Stimulated activated CD4-positive, alpha-beta T cell treated with anti-CD3 and anti-CD28 coated beads, Interleukin-4, amount 100 ng/mL, for 4 hours (primary cell): ENCODE measurements at places on chromosomes 1 and 21.

DNA sequence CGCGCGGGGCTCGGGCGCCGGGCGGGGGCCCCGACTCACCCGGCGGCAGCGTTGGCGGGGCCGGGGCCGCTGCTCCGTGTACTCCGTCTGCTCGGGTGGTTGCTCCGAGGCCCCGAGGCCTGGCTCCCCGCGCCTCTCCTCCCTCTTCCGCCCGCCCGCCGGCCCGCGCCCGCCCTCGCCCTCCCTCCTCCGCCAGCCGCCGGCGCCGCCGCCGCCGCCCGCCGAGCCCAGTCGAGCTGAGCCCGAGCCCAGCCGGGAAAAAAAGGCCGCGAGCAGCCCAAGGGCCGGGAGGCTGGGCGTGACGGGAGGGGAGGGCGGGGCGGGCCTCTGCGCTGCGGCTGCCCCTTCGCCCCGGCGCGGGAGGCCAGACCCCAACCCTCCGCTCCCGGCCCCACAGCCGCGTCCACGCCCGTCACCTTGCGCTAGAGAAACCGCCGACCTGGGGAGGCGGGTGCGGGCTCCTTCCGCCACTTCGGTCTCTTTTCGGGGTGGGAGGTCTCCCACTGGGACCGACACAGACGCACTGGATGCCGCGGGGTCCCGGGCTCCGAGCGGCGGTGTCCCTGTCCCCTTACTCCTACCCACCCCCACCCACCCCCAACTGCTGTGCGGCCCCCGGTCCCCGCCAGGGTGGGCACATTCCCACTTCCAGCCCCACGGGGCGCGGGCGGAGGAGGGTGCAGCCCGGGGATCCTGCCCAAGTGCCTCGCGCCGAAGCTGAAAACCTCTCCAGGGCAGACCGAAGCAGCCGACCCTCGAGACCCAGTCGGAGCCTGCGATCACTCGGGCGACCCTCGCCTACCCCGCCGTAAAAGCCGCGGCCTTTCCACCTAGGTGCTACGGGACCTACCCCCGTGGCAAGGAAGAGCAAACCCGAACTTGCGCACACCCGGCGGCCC, at the start of gene CERS2:
CERS2 (minus strand) TSS at position 256 of the 899 bp plus-strand sequence. CDS start 5,745 bp downstream, outside the sequence.
- peak; percentile 73 for DNase-seq

DNA sequence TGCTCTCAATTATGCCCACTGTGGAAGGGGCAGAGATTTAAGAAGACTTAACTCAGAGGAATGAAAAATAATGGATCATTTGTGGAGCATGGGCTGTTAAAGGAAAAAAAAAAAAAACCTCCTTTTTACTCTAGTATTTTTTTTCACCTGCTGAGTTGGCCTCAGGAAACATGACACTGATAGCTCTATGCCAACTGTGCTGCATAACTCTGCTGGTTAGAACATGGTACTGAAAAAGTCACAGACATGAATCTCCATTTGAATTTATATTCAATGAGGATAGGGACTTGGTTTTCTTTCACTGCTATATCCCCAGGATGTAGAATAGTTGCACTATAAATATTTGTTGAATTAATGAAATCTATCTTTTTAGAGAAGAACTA, 86.1 kb upstream of the KIAA0040 start:
- no peak for DNase-seq

- DNase-seq: peak; percentile 68
Measured at GRCh38 chr1:10867138-10867721, 70.8 kb upstream of the CASZ1 start.

DNA sequence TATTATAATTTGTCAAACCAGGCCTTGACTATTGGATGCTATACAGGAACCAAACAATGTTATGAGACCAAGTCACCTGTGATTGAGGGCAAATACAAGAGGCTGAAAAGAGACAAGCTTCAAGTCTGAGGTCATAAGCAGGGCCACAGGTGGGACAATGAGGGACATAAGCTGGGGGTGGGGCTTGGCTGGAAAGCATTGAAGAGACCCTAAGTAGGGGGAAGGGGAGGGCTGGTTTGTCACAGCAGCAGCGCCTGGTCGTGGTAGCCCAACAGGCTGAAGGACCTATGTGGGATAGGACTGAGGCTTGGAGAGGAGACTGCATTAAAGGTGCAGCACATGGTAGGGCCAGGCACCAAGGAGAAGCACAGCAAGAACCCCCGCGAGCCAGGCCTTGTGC, 17.9 kb downstream of the HMGN2 start:
- DNase-seq: no peak

- DNase-seq: no peak
Measured at GRCh38 chr1:89311757-89312156, 39.1 kb upstream of the GBP5 start.

- no peak for DNase-seq
Measured at GRCh38 chr1:212794561-212795014, 2.9 kb downstream of the TATDN3 start.

DNA sequence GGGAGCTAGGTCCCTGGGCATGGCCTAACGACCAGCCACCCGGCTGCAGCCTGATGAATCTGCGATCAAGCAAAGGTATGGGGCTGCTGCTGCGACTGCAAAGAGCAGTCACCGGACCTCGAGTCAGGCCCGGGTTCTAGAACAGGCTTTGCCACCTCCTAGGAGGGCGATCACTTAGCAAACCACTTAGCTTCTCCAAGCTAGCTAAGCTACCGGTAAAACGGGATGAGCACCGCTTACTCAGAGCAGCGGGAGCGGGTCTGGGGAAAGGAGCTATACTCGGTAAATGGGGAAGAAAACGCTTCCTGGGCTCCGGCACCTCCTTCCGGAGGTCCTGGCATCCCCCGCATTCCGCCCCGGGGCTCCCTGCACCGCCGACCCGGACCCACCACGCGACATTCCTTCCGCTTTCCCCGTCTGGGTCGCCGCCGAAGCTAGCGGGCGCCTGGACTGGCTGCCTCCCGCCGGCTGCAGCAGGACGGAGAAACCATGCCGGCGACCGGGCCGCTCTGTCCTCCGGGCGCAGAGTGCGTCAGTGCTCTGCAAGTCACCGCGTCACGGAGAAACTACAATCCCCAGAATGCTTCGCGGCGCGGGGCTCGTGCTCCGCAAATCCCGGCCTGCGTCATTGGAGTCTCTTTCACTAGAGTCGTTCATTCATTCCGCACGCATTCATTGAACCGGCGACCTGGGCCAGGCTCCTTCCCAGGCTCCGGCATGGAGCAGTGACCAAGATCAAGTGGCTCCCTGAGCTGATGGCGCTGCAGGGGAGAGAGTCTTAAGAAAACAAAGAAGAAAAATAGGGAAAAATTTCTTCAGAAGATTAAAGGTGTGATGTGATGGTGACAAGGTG, at the start of gene LSM10:
LSM10 (minus strand) TSS at position 531 of the 853 bp plus-strand sequence. CDS start 3,779 bp downstream, outside the sequence.
- peak; percentile 90 for DNase-seq

DNA sequence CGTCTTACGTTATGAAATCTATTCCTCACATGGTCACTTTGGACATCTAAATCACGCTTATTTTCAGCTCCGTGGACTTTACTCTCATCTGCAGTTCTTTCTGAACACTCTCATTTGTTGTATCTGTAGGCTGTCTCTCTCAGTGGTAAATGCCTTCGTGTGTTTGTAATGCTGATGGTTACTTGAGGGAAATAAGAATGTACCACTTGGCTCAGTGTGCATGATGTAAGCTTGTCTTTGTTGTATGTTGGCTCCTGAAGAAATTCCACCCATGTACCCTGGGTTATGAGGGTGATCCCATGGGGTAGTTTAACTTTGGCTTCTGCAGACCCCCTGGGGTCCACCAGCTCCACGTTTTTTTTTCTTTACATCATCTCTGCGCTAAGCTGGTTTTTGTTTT, 378.4 kb downstream of the SETD4 start:
- DNase-seq: no peak

GRCh38 chr1:167457936-167458584, 60.3 kb downstream of the CD247 start:
- no peak for DNase-seq

DNA sequence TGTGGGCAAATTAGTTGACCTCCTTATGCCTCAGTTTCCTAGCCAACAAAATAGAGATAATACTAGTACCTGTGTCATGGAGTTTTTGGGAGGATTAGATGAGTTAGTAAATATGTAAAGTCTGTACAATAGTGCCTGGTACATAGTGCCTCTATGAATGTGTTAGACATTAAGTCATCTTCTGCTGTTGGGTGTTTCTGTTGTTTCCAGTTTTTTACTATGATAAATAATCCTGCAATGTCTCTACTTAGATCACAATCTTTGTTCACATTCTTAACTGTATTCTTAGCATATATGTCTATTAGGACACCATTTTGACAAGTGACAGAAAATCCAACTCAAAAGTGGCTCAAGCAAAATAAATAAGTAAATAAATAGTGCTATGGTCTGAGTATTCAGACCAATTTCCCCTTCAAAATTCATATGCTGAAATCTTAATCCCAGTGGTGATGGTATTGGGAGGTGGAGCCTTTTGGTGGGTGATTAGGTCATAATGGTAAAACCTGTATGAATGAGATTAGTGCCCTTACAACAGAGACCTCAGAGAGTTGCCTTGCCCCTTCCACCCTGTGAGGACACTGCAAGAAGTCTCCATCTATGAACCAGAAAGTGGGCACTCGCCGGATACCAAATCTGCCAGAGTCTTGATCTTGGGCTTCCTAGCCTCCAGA, 84.3 kb downstream of the DIRAS3 start:
- no peak for DNase-seq

DNA sequence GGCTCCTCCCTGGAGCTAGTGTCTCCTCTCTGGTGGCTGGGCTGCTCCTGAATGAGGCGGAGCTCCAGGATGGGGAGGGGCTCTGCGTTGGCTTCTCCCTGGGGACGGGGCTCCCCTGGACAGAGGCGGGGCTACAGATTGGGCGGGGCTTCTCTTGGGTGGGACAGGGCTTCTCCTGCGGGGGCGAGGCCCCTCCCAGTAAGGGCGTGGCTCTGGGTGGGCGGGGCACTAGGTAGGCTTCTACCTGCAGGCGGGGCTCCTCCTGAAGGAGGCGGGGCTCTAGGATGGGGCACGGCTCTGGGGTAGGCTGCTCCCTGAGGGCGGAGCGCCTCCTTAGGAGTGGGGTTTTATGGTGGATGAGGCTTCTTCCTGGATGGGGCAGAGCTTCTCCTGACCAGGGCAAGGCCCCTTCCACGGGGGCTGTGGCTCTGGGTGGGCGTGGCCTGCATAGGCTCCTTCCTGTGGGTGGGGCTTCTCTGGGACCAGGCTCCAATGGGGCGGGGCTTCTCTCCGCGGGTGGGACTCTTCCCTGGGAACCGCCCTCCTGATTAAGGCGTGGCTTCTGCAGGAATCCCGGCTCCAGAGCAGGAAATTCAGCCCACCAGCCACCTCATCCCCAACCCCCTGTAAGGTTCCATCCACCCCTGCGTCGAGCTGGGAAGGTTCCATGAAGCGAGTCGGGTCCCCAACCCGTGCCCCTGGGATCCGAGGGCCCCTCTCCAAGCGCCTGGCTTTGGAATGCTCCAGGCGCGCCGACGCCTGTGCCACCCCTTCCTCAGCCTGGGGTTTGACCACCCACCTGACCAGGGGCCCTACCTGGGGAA, 22.7 kb upstream of the ARF1 start:
- peak; percentile 50 for DNase-seq

- DNase-seq: no peak
Measured at GRCh38 chr1:1583347-1584010, 8.8 kb upstream of the SSU72 start.

GRCh38 chr1:203148127-203148526, 20.6 kb downstream of the ADORA1 start:
- DNase-seq: no peak

DNA sequence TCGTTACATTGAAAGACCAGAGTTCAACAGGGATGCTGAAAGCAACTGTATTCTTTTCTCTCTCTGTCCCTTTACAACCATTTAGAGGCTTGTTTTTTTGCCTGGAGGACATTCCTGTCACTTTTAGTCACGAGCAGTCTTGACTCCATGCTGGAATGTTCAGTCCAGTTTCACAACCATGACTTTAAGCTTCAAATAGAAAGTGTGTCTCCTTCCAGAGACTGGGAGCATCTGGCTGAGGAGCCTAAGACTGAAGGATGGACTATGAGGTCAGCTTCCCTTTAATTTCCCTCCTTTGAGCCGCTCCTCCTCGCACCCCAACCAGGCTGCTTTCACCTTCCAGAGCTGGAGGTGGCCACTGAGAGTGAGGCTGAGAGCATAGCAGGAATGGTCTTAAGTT, 10.5 kb upstream of the RYR2 start:
- DNase-seq: no peak

- no peak for DNase-seq
Measured at GRCh38 chr21:14560555-14560954, 14.4 kb upstream of the SAMSN1 start.

DNA sequence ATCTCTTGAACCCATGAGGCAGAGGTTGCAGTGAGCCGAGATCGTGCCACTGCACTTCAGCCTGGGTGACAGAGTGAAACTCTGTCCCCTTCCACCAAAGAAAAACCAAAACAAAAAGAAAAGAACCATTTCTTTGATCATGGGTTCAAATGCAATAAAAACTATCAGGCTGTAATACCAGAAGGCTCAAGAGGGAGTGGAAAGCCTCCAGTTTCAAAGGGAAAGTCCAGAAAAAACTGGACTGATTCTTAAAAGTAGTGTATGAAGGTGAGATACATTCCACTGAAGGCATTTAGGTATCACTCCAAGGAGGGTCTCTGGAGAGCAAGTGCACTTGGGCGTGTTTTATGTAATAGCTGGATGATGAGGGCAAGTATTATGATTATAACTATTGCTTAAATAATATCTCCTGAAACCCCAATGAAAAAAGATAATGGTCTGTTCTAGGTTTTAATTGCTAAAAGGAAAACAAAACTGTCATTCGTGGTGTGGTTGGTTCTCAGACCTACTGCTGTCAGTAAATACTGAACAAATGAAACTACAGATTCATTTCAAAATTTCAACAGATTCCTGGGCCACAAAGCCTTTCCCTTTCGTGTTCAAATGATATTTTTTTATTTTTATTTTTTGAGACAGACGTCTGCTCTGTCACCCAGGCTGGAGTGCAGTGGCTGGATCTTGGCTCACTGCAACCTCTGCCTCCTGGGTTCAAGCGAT, 6.0 kb upstream of the CAMTA1 start:
- no peak for DNase-seq

DNA sequence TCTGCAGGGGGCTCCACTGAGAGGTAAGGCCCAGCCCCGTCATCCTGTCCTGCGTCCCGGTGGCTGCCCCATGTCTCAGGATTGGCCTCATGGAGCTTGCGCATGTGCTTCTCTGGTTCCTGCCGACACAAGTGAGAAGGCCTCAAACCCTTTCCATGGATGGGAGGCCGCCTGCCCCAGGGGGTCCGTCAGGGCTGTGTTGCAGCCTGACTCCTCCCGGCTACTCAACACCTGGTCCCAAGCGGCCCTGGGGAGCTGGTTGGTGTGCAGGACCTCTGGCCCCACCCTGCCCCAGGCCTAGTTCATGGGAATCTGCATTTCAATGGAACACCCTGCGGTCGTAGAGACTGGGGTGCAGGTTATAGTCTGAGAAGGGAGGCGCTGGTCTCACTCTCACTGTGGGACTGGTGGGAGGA, 21.1 kb upstream of the PDE9A start:
- no peak for DNase-seq
